ENCODE measurements at places on chromosomes 13 and 19.

DNA sequence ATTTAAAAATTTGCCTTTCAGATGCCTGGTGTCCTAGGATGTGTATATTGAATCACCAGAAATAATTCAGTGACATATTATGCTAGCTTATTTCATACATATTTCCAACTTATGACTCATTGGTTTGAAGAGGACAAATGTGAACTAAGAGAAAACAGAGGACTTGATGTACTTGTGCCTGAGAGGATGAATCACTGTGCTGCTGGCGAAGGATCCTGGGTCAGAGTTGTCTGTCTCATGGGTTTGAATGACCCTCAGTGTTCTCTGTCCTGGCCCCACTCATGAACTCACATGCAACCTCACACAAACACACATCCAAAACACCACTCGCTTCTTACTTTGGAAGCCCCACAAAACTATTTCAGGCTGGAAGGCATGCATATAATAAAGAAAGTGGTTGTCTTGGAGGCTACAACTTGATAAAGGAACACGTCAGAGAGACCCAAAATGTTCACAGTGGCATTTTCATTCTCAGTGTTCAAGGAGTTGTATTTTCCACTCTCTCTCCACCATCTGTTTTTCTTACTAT is 129.0 kb upstream of the SPRY2 start:
- DNase-seq, result no peak

DNA sequence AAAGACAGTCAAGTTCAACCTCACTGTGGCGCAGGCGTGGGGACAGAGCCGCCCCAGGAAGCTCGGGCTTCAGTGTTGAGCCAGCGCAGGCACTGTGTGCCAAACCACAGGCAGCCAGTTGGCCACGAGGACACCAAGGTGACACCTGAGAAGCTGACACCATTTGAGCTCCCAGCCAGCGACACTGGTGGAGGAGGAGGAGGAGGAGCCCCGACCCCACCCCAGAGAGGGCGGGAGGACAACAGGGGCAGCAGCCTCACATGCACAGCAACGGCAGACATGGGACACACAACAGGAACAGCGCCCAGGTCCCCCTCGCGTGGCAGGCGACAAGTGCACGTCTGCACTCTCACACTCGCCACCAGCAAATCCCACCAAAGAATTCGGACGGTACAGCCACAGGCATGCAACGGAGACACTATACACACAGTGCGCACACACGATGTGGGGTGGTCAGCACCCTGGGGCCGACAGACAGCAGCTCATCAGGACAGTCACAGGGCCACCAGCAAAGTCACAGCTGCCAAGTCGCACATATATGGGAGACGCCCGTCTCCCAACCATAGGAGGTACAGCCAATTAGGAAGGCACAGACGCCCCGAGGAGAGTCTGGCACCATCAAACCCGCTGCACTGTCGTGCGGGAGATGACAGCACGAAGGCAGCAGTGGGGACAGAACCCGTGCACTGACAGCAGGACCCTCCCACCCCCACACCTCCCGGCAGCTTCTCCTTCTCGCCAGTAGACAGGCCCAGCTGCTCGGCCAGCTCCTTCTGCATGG is 3.4 kb downstream of the EIF3G start:
- no peak for DNase-seq

GRCh38 chr19:47241919-47242577 is 11.0 kb upstream of the BBC3 start:
- no peak for DNase-seq

DNA sequence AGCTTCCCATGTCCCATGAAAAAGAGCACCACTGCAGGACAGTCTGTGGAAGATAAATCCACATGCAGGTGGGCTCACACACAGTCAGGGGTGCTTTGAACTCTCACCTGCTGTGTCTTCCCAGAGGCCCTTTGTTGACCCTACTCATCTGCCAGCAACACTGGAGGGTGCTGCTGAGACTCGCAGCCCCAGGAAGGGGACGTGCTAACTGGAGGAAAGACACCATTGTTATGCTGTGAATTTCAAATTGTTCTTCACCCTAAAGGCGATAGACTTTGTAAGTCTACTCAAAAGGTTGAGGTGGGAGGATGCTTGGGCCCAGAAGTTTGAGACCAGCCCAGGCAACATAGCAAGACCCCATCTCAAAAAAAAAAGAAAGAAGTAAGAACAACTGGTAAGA is 107.3 kb upstream of the SERP2 start:
- DNase-seq, result no peak

GRCh38 chr13:60170414-60170813 is 6.7 kb upstream of the DIAPH3 start:
- no peak for DNase-seq

DNA sequence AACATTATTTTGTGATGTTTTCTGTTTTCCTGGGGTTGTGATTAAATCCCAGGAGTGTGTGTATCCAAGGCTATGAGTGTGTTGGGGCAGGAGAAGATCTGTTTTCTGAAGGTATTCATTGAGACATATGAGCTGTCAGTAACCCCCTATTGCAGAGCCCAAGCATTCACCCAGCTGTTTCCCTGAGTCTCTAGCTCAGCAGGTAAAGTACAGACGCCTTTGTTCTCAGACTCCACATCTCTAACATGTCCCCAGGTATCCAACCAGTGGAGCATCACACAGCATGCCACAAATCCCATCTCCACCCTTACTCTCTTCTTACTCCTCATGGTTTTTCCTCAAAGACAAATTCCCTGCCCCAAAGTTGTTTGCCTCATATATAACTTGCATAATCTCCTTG is 213.6 kb downstream of the PCDH20 start:
- no peak for DNase-seq

DNA sequence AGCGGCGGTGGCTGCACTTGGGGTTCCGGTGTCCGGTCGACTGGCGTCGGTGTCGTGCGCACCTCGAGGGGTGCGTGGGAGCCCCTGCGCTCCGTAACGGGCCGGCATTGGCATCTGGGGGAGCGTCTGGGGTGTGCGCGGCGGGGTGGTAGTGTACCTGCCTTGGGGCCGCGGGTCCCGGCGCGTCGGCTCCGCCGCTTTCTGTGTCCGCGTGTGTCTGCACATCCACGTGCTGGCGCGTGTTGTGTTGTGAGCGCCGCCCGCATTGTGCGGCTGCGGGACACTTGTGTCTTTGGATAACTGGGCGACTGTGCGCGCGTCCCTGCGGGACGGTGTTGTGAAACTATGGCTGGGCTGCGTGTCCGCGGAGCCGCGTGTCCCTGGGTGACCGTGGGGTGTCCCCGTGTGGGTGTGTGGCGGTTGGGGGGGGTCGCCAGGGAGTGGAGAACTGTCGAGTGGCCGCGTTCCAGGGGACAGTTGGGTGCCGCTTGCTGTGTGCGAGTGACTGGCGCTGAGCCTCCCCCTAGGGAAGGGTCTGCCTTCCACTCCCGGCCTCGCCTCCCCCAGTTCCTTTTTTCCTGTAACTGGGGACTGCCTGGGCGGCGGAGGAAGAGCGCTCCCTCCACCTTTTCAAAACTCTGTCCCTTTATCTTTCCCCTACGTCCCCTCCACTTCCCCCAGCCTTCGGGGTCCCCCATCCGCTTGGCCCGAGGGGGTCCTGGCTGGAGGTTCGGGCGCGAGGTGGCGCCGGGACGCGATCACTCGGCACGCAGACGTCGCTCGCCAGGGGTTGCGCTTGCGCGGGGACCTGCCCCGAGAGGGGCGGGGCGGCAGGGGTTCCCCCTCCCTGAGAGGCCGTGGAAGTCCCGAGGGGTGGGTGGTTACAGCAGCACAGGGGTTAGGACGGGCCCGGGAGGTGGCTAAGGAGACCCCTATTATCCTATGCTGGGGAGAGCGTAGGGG is 5.7 kb upstream of the NFIC start:
- peak; percentile 82 for DNase-seq

GRCh38 chr19:17765069-17765618 is 13.9 kb downstream of the FCHO1 start:
- DNase-seq, result no peak

DNA sequence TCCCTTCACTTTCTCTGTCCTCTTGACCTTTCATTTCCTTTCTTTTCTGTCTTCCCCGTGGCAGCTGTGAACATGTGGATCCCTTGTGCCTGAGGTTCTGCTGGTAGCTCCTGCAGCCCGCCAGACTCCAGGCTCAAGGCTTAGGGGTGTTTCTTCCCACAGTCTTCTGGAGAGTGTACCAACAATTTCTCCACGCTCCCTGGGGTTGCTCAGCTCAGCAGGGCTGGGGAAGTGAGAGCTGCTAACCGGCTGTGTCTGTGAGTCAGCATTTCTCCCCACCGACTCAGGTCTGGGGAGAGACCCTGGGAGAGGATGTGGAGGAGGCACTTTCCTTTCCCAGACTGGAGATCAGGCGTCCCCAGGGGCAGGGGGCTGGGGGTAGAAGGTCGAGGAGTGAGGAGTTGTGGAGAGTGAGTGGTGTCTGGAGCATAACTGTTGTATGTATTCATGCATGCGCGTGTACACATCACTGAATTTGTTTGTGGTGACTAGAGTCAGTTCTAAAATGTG is 193.6 kb downstream of the KCNRG start:
- no peak for DNase-seq

GRCh38 chr13:44938854-44939253 is 50.4 kb downstream of the NUFIP1 start:
- no peak for DNase-seq

- no peak for DNase-seq
Observed at GRCh38 chr13:44221657-44222056, 152.0 kb upstream of the SERP2 start.

DNA sequence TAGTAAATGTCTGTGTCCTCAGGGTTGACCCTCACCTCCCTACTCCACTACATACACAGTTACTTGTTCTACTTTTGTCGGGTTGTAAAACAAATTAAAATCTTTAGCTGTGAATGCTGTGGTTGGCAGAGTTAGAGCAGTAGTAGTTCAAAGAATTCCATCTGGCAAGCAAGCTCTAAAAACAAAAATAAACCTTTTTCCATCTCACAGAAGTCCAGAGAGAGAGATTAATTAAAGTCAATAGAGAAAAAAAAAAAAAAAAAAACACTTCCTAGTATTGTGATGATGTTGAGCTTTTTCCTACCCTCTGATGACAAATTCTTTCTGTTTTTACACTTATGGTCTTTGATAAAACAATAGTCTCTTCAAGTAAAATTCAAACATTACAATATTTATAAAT is 338.4 kb downstream of the PCDH17 start:
- DNase-seq, result no peak

- DNase-seq, result no peak
Observed at GRCh38 chr13:29454931-29455481, 140.5 kb downstream of the SLC7A1 start.

GRCh38 chr13:19772306-19772705 is 10.4 kb downstream of the PSPC1 start:
- DNase-seq, result no peak

DNA sequence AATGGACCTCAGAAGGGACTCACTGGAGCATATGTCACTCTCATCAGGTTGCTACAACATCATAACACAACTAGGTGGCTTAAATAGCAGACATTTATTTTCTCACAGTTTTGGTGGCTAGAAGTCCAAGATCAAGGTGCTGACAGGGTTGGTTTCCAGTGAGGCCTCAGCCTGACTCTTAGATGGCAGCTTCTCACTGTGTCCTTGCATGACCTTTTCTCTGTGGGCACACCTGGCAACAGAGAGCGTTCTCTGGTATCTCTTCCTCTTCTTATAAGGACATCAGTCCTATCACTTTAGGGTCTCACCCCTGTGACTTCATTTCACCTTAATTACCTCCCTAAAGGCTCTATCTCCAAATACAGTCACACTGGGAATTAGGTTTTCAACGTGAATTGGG is 74.5 kb downstream of the CYSLTR2 start:
- no peak for DNase-seq

DNA sequence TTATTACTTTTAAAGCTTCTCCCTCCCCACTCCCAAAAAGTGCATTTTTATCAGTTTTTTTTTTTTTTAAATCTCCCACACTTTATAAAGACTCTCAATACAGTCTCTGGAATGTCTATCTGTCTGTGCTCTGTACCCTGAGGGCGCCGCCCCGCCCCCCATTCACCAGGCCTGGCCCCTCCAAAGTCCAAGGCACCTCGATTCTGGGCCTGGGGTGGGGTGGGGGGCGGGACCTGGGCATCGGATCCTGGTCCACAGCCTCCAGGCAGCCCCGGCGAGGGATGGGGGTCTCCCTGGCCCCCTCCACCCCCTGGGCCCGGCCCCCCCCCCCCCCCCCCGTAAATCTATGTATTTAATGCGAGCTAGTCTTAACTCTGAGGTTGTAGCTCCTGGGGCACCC is 23.3 kb downstream of the ZBTB7A start:
- no peak for DNase-seq

- no peak for DNase-seq
Observed at GRCh38 chr13:100314132-100314910, 225.4 kb downstream of the PCCA start.

Data from activated CD4-positive, alpha-beta T cell treated with anti-CD3 and anti-CD28 coated beads for 4 hours (primary cell).